T-helper 1 cell (primary cell): ENCODE measurements at places on chromosomes 6 and 20.
A peak's percentile ranks its signal among the peaks of the same experiment; 100 is the strongest.

- no peak for DNase-seq
Observed at GRCh38 chr20:20073801-20074371, 21.6 kb downstream of the CFAP61 start.

DNA sequence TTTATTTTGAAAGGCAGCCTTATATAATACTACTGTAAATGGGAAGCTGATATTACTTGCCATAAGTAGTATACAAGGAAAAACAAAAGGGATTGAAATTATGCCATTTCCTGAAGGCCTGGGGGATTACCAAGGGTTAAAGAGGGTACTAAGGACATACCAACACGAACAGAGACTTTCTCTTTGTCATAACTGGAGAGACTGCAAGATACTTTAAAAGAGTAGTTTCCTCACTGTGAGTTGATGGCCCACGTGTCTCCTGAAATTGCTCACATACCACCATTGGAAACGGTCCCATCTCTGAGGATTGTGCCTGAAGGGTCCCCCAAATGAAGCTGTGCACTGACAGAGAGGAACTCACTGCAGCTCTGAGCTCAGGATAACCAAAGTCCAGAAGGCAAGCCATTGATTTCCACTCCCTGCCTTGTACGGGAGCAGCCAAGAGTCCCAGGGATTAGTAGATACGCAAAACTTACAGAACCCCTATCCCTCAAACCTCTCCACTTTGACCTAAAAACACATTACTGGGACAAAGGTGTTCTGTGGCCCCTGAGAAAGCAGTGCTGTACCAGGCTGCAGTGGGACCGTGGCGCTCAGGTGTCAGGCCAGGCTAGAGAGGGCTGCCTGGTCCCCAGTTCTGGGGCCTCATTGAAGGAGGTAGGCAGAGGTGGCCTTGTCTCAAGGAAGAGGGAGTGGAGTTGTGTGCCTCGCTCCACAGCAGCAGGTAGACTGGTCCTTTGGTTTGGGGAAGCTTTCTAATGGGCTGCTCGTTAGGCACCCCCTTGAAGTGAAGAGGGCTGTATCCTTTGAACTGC lies 15.2 kb downstream of the PSMG4 start:
- DNase-seq = no peak

DNA sequence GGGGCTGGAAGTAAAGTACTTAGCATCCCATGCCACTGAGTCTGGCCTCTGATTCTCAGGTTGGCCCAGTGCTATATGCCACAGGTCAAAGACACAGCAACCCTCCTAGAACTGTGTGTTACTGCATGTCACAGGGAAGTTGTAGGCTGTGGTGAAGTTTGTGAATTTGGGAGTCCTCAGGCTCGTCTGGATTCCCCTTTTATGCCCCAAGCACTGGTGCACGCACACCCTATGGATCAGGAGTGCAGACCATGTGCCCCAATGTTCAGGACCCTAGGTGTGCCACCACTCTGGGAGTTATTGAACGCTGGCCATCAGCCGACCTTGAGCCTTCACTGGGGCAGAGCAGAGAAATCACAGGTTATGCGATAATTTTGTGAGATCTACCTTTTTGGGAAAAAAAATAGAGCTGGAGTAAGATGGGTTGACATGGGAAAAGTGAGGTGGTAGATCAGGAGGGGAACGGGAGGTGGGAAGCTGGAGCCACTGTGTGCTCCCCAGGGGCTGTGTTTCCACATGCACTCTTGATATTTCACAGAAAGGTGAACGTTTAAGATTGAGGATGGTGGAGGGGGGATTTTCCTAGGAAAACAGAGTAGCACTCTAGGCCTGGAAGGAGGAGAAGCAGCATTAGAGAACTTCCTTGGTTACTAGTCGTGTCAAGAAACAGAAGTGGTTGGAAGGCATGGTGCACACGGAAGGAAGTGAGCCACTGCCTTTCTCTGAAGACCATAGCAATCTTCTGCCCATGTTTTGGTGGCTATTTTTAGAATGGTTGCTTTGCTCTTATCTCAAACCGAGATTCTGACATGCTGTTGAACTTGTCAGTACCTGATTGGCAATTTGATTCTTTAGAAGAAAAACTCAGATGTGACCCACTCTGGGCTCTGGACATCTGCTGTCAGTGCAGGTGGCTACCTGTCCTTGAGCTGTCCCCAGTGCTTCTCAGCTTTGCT lies 44.1 kb downstream of the DUSP22 start:
- no peak for DNase-seq

GRCh38 chr6:117513778-117514365 lies 31.4 kb downstream of the DCBLD1 start:
- DNase-seq = no peak

DNA sequence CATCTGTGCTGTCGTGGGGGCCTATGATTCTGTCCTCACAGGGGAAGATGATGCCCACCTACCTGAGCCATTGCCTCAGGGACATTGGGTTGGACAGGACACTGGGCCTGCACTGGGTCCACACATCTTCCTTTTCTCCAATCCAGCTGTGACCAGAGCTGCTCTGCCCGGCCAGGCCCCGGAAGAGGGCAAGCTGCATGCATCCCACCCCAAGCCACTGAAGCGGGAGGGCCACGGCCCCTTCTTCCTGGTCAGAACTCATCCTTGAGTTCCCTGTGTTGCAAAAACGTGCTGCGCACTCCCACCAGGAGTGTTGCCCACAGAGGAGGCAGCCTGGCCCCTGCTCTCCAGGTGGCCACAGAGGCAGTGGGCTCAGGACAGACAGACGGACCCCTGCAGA lies 38.2 kb downstream of the SPDEF start:
- DNase-seq = no peak

DNA sequence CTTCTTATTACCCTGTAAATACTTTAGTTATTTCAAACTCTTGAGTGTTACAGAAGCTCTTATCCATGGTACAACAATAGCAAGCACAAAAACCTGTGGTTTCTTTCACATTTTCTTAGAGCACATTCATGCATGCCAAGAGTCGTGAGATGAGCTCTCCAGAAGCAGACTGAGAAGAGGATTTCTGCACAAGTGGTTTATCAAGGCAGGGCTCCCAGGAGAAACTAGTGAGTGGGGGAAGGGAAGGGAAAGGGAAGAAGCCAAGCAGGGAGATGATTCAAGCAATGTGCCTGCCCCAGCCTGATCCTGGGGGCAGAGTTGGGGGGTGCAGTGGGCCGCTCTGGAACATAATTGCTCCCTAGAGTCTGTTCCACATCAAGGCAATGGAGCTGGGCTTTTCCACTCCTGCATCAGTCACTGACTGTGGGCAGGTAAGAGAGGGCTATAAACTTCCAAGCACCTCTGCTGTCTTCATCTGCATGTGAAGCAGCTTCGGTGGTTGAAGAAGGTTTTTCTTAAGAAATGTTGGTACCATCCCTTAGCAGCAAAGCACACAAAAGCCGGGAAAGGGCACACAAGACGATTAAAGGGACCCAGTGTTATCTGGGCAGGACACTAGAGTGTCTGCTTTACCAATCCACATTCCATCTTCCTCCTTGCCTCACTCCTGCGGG lies 152.1 kb downstream of the PLCB4 start:
- DNase-seq = no peak

- DNase-seq = no peak
Observed at GRCh38 chr6:45377043-45377553, 636 bp downstream of the SUPT3H start.

DNA sequence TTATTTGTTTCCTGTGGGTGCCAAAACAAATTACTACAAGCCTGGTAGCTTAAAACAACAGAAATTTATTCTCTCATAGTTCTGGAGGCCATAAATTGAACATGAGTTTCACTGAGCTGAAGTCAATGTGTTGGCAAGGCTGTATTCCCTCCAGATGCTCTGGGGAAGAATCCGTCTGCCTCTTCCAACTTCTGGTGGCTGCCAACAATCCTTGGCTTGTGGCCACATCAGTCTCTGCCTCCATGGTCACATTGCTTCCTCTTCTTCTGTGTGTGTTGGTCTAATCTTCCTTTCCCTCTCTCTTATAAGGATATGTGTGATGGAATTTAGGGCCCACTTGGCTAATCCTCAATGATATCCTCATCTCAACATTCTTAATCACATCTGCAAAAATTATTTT lies 92.8 kb upstream of the EPB41L1 start:
- DNase-seq = no peak

- no peak for DNase-seq
Observed at GRCh38 chr20:57742507-57743181, 32.8 kb upstream of the PMEPA1 start.

- peak; percentile 7 for DNase-seq
Observed at GRCh38 chr6:111113336-111114086, 26.2 kb downstream of the SLC16A10 start.

GRCh38 chr6:7896465-7896987 lies 14.1 kb downstream of the TXNDC5 start:
- no peak for DNase-seq

GRCh38 chr20:38198238-38198861 lies 33.3 kb upstream of the TGM2 start:
- no peak for DNase-seq

- DNase-seq = no peak
Observed at GRCh38 chr6:51839726-51840374, 247.6 kb downstream of the PKHD1 start.

GRCh38 chr6:143536461-143536865 lies 24.9 kb upstream of the FUCA2 start:
- peak; percentile 34 for DNase-seq

GRCh38 chr6:94254689-94255088 lies 835.3 kb upstream of the EPHA7 start:
- no peak for DNase-seq
